Type B pancreatic cell (in vitro differentiated cells): ENCODE measurements at places on chromosomes 16 and 17.

DNA sequence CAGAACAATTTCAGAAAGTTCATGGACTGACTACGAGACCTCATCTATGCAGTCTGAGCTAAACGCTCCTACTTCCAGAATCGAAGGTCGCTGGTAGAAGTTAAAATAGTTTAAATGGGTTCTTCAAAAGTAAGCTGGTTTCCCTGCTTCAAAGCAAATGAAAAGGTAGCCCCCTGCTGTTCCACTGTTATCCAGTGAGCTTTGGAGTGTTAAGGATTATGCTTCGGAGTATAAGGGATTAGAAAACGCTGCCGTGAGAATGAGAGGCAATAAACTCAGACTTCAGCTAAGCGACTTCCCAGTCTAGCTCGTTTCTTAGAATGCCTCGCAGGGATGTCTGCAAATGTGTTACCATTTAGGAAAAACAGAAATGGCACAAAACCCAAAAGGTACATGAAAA lies 12.4 kb downstream of the MLYCD start:
- DNase-seq = no peak

GRCh38 chr17:49993423-49994060 lies 1.5 kb downstream of the DLX3 start:
- no peak for DNase-seq

GRCh38 chr16:49986351-49987124 lies 38.5 kb upstream of the CNEP1R1 start:
- no peak for DNase-seq

DNA sequence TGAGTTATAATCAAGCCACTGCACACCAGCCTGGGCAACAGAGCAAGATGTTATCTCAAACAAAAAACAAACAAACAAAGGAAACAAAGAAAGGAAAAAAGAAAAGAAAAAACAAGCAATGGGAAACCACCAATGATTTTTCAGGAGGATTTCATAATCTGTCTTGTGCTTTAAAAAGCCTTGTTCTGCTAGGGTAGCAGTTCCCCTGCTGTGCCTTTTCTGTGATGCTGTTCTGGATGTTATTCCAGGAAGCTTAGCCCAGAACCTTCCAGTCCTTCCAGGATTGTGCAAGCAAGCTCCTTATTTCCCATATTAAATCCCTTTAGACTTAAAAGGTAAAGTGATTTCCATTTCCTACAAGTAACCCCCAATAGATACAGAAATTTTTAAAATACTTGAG lies 171.1 kb downstream of the ABCC12 start:
- DNase-seq = no peak

GRCh38 chr17:77279448-77280303 lies 138.9 kb downstream of the SEC14L1 start:
- no peak for DNase-seq

DNA sequence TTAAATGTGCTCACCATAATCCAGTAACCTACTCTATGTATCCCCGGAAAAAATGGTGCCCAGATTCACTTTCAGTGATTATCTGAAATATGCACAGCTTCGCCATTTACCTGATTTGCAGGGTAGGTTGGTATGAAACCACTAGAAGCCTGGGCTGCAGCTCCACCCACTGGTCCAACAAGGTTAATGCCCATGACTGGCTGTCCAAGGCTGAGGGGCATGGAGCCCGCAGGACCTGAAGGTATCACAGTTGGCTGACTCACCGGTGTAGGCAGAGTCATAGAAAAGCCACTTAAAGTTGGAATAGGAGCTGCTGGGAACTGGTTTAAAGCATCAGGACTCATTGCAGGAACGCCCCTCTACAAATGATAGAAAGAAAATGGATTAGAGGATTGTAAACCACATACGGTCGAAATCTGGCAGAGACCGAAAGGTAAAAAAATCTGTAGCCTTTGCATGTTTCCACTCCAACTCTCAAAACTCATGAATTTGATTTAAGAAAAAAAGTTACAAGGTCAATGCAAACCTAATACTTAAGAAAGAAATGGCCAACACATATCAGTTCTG lies 38.6 kb downstream of the SYNRG start:
- DNase-seq = no peak

- DNase-seq = no peak
These were observed 142.3 kb upstream of the CDH5 start for GRCh38 chr16:66224186-66224585.

DNA sequence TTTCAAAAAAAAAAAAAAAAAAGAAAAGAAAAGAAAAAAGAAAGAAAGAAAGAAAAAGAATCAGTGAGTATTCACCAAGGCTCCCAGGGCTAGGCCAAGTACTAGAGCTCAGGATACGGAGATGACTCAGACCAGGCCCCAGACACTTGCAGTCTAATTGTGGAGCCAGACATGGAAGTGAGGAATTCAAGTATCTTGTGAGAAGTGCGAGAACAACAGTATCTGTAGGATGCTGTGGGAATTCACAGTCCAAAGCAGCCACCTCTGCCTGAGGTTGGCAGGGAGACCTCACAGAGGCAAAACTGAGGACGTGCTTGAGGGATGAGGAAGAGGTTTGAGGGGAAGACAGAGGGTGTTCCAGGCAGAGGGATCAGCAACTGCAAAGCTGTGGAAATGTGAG lies 14.0 kb upstream of the ALDOA start:
- DNase-seq = no peak

DNA sequence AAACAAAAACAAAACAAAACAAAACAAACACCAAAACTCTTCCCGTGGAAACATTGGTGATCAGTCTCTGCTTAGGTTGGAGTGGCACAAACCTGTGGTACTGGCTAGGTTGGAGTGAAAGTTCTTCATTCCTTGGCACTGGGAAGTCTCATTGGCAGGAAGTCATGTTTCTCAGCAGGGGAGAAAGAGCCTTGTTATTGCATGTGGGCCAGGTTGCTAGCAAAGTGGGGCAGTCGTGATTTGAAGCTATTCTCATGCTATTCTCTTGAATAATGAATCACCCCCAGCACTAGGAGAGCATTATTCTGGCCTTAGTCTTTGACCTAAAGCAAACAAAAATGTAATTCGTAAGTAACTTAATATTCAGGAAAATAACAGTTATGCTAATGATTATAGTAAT lies 24.3 kb upstream of the B4GALNT2 start:
- DNase-seq = no peak

- no peak for DNase-seq
These were observed 37.4 kb downstream of the ARSG start for GRCh38 chr17:68328676-68329075.

- DNase-seq = peak; percentile 81
These were observed 65.2 kb upstream of the TOB1 start for GRCh38 chr17:50931144-50931908.

- no peak for DNase-seq
These were observed 15.7 kb upstream of the MSI2 start for GRCh38 chr17:57240648-57241047.
